ENCODE measurements at places on chromosomes 5 and 9.

DNA sequence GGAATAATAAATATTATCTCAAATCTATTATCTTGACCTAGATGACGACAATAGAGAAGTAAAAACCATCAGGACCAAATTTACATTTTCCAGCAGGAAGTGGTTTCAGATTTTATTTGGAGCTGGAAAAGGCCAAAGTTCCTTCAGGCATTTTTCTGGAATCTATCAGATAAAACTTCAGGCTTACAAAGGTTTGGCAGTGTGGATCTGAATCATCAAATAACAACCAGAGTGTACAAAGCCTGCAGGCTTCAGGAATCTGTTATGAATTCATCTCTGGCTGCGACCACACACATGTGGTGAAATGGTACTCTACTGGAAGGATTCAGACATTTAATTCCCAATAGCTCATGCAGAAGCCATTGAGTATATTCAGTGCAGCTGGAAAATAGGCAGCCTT lies 726.4 kb upstream of the GRAMD2B start:
- peak; percentile 2 for DNase-seq

DNA sequence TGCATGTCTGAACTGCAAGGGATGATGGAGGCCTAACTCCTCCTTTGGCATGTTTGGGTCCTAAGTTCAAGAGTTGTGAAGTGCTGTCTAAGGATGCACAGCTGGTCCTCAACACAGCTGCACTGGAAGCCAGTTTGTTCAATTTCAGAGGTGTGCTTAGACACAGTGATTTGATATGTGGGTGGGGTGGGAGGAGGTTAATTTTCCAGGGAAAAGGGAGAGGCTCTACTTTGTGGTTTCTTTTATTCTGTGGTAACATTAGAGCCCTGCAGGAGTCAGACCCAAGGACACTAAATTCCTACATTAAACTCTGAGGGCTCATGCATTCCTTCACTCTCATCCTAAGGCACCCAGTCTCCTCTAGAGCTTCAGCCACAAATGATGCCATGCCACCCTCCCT lies 188.4 kb upstream of the MAST4 start:
- DNase-seq, result no peak

DNA sequence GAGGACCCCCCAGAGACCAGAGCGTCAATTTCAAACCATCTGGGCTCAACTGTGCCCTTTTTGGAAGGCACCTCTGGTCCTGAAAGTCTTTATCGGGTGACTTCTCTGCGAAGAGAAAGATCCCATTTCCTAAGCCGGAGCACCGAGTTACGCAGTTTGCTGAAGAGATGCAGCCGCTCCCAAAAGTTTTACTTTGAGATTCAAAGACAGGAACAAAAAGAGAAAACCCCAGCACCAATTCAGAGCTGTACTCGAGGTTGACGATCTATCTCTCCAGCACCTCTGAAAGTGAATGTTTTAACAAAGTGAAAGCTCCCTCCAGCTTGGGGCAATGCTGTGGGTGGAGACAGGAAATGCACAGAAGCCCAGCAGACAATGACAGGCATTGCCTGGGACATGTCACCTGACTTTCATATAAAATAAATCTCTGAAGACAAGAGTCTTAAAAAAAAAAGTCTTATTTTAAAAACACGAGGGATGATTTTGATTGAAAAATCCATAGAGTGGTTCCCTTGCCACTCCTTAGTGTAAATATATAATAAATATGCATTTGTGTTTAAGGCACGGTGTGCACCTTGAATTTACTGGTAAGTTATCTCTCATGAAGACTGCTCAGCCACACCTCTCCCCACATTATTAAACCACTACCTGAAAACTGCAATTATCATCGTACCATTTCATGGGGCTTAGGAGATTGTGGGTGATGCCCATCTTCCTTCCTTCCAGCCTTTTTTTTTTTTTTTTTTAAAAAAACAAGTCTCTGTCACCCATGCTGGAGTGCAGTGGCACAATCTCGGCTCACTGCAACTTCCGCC lies 79.9 kb downstream of the FNBP1 start:
- peak; percentile 35 for DNase-seq

DNA sequence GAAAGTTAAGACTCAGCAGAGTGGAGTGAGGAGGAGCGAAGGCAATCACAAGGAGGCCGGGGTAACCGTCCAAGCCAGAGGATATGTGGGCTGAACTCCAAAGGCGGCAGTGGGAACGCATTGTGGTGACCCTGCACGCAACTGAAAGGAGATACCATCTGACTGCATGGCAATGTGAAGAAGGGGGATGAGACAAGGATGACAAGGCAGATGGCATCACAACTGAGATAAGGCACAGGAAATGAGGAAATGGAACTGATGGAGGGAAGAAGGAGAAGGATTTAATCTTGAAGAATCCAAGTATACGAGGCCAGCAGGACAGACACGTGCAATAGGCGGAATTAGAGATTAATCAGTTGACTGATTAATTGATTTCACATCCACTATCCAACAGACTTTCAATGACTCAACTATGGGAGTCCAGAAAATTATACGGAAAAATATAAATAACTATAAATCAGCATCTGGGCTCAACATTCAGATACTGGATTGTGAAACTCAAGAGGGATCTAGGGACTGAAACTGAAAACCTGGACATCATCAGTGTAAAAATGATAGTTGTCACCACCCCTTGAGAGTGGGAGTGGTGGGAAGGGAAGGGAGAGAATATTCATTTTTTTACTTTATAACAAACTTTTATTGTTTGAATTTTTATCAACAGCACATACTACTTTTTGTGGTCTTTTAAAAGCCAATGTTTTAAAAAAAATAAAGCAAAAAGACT lies 86.1 kb downstream of the ARL15 start:
- DNase-seq, result no peak

DNA sequence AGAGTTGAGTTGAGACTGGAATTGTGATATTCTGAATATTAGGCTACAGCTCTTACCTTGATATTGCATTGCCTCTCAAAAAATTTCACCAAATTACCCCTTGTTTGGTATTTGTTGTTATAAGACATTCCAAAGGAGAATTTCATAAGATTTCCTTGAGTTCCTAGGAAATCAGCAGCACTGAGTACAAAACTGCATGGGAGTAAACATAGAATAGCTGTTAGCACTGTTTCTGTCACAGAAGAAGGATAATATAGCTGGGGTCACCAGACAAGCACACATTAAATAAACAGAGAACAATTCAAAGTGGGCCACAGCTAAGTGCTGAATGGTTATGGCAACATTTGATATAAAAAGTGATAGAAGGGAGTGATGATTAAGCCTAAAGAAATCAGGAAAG lies 724.3 kb downstream of the PRELID2 start:
- no peak for DNase-seq

GRCh38 chr9:76761448-76761847 lies 2.8 kb upstream of the PCA3 start:
- DNase-seq, result peak; percentile 16

GRCh38 chr5:65481171-65481581 lies 544 bp downstream of the ADAMTS6 start:
- DNase-seq, result peak; percentile 15

- no peak for DNase-seq
Observed at GRCh38 chr5:93887678-93888077, 146.3 kb upstream of the POU5F2 start.

DNA sequence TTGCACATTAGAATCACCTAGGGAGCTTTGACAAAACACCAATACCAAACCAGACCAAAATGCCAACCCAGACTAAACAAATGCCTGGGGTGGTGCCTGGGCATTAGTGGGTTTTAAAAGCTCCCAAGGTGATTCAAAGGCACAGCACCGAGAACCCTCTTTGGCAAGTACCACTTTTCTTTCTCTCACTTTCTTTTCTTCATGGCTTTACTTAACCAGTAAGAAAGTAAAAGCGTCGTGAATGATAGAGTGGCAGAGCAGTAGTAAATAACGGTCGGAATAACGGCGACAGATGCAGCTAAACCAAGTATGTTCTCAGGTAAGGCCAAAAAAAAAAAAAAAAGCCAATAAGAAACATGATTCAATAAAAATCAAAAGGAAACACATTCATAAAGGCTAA lies 49.5 kb downstream of the ZNF608 start:
- no peak for DNase-seq

- no peak for DNase-seq
Observed at GRCh38 chr5:143701493-143701892, 110.5 kb upstream of the HMHB1 start.

All from small intestine (tissue), 16 donors.